Stimulated activated CD4-positive, alpha-beta T cell treated with anti-CD3 and anti-CD28 coated beads, Interleukin-15, amount 100 ng/mL, for 1 hour (primary cell): ENCODE measurements at places on chromosomes 6 and 20.

- no peak for DNase-seq
Measured at GRCh38 chr6:131976545-131977061, 25.4 kb upstream of the CCN2 start.

DNA sequence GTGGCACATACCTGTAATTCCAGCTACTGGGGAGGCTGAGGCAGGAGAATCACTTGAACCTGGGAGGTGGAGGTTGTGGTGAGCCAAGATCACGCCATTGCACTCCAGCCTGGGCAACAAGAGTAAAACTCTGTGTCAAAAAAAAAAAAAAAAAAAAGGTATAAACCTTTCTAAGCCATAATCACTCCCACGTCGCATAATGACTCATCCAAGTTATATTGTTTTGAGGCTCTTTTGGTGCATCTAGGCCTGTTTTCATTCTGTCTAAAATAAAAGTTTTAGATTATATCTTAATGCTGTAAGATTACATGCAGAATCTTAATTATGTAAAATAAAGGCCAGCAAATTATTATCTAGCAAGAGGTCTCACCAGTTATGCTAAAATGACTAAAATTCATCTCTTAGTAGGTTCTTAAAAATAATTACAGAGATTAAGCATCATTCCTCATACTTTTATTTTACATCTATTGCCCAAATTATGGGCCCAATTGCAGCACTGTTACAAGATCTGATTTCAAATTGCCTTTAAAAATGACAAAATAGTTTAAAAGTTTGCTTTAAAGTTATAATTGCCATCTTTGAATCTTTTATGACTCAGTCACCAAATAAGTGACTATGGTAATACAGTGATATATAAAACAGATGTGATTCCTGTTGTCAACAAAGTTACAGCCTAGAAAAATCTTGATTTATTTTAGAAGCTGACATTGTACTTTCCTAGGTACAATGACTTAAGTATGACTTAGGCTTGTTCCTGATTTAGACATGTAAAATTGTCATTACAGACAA is 10.4 kb upstream of the SUMO4 start:
- DNase-seq = no peak

GRCh38 chr6:79874531-79875134 is 72.7 kb downstream of the ELOVL4 start:
- DNase-seq = no peak

DNA sequence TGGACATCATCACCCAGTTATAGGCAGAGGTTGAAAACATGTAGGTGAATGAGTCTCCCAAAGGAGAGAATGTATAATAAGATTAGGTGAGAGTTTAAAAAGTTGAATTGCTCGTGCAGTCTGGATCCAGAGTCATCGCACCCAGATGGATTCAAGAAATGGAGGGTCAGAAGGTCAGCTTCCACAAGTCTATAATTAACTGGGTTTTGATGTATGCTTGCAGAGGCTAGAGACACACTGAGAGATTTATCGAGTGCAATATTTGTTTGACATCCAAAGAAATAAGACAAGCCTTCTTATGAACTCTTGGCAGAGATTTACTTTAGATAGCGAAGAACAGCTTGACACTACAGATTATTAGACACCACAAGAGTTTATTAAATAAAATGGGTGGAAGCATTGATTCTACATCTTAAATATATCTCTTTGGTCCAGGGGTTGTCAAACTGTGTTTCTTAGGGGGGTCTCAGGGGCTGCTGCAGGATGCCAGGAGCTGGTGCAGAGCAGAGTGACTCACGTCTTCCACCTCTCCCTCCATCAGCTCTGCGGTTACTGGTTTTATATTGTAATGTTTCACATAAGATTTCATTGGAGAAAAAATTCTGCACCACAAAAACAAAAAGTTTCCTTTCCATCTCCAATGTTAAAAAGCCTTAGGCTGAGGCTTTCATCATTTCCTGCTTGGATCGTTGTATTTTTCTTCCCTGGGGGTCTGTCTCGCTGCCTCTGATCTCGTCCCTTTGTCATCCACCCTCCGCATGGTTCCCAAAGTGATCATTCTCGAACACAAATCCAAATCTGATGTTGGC is 176.2 kb upstream of the AHI1 start:
- DNase-seq = no peak

DNA sequence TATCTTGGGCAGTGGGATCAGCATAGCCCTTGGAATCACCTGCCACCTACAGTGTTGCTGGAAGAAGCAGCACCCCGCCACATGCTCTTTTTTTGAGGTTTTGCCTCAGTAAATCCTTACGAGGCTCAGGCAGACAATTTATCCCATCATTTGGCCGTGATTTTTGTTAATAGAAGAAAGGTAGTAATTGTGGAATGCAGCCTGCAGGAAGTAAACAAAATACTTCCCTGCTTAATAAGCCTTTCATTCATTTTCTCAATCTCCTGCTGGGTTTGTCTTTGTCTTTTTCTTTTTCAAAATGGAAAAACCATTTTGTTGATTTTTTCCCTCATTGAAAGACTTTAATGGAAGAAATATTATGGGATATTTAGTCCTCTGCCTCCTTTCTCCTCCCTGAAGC is 93.7 kb upstream of the CD83 start:
- no peak for DNase-seq

- DNase-seq = no peak
Measured at GRCh38 chr20:17837179-17837578, 131.4 kb downstream of the SNX5 start.

GRCh38 chr20:33673114-33673409 is 1.2 kb downstream of the NECAB3 start:
- DNase-seq = no peak

DNA sequence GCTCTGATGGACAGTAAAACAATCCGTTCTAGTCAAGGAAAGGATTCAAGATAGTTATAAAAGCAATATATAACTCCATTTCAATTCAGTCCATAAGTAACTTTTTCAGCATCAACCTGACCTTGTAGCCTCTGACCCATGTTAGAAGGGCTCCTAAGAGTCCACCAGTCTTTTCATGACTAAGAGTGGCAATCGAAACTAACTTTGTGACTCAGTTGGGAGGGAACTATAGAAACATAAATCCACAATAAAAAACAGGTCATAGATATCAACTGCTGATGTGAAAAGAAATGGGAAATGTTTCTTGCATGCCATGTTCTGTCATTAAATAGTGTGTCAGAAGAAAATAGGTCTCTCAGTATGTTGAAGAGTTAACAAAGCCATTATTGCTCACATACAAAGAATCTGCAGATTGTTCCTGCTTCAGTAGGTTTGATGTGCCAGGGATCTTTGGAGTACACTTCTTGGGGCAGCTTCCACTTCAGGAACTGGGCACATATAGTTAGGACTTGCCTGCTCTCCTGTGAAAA is 16.2 kb upstream of the RBL1 start:
- no peak for DNase-seq

DNA sequence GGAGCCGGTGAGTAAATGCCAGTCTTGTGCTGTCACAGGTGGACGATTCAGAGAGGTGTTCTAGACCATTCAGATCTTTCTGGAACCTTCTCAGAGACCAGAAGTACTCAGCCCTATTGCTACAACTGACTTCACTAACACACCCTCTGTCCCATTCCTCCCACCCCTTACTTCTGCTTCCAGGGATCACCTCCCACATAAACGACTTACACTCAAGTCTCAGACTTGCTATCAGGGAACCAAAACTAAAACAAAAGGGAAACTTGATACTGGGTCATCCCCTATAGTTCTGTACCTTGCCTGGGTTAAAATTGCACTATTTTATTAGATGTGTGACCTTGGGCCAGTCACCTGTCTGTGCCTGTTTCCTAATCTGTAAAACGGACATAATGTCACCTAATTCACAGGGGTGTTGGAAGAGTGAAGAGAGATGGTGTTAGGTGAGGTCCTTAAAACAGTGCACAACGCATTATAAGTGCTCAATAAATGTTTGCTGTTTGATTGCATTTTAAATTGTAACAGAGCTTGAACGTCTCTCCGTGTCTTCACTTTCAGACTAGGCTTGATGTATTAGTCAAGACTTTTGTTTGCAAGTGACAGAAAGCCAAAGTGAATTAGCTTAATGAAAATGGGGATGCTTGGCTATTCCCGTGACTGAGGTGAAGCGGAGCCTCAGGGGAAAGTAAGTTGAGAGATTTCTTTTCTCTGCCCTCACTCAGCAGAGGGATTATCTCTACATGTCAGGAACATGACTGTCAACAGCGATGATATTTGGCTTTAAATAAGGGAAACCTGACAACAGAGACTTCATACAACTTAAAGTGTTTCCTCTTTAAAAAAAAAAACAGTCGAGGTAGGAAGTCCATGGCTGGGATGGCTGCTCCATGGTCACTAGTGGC is 3.0 kb upstream of the SRXN1 start:
- DNase-seq = no peak

DNA sequence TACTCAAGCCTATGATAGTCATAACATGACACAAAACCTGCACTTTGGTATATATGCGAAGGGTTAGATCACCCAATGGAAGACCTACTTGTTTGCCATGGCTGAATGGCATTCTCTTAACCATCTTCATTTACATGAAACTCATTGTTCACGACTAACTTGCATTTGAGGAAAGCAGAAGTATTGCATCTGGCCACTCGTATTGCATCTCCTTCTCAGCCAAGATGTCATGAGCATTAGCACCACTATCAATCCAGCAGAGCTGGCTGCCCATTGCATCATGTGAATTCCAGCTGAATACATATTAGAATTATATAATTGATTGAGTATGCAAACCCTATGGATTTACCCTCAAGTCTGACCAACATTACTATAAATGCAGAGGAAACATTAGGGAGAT is 390.2 kb downstream of the LAMA2 start:
- no peak for DNase-seq

DNA sequence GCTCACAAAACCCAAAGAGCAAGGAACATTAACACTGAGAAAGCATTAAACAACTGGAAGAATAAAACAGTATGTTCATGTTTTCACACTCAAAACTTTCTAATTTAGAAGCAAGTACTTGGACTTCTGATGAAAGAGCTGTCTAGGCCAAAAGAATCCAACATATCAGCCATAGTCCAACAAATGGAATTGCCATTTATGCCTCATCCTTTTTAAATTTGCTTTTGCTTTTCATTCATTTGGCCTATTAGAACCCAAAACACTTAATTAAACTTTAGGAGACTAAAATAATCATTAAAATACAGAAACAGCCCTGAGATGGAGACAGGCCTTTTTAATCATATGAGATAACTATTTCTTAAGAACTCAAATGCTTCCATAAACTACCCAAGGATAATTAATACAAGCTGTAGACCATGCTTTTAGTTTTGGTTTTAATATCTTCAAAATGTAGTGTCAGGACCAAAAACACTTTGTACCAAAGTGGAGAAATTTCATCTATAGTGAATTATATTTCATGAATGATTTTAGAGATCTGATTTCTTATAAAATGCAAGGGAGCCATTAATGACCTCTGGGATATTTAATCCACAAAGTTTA is 166.5 kb downstream of the KIF6 start:
- no peak for DNase-seq

DNA sequence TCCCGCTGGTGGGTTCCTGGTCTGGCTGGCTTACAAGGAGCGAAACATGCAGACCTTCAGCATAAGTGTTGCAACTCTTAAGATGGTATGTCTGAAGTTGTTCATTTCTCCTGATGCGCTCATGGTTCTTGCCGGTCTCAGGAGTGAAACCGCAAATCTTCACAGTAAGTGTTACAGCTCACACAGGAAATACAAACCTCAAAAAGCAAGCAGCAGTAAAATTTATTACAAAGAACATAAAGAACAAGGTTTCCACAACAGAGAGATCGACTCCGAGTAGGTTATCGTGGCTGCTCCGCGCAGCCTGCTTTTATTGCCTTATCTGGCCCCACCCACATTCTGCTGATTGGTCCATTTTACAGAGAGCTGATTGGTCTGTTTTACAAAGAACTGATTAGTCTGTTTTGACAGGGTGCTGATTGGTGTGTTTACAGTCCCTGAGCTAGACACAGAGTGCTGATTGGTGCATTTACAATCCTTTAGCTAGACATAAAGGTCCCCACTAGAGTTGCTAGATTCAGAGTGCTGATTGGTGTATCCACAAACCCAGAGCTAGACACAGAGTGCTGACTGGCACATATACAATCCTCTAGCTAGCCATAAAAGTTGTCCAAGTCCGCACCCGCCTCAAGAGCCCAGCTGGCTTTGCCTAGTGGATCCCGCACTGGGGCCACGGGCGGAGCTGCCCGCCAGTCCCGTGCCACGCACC is 39.2 kb downstream of the TRIM27 start:
- peak; percentile 55 for DNase-seq

GRCh38 chr6:154998855-154999254 is 3.7 kb downstream of the TIAM2 start:
- no peak for DNase-seq

DNA sequence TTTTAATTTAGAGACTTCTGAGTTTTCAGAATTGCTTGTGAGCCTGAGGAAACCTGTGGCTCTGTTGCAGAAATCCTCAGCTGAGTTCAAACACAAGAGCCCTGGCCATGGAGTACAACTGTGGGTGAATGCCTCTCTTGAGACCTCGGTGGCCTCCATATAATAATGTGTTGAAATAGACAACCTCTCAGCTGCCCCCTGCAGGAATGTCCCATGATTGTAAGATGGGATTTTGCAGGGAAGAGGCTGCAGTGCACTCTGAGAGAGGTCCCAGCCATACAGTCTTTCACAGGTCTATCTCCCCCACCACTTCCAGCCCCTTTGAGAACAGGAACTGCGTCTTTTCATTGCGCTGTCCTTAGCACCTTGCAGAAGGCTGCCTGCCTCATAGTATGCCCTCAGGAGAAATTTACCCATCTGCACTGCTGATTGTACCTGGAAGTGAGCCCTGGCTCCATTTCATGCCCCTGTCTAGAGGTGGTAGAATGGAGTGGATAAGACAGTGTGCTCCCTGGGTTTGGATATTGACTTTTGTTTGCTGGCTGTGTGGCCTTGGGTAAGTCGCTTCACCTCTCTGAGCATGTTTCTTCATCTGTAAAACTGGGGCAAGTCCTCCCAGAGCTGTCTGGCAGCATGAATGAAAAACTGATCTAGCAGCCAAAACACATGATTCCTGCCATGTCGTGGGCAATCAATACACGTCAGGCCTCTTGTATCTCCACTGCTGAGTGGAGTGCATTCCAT is 16.8 kb upstream of the CDH22 start:
- no peak for DNase-seq
